Right atrium auricular region (tissue), 2 donors: ENCODE measurements at places on chromosomes 1 and 21. TPM values are rescaled to one million over a fixed set of nuclear protein-coding genes. Genes with fewer than 3 reads are reported as not detected.

GRCh38 chr1:78279051-78279450 lies 211.7 kb upstream of the PTGFR start:
- no peak overlapping the region for H3K4me3 ChIP-seq
- no peaks in the 10 kb centered on the region for H3K36me3 ChIP-seq
- no peaks in the 10 kb centered on the region for H3K27me3 ChIP-seq
- no peak for DNase-seq
- H3K27ac ChIP-seq: no peak overlapping the region

- no peak overlapping the region for H3K27ac ChIP-seq
- H3K4me1 ChIP-seq: no peaks in the 10 kb centered on the region
- H3K27me3 ChIP-seq: no peaks in the 10 kb centered on the region
- DNase-seq: no peak
- H3K36me3 ChIP-seq: peaks cover 33% of the 10 kb centered on the region
These were observed 5.7 kb downstream of the TPM3 start for GRCh38 chr1:154186177-154186576.

Gene CD5L
- total RNA-seq: not detected

DNA sequence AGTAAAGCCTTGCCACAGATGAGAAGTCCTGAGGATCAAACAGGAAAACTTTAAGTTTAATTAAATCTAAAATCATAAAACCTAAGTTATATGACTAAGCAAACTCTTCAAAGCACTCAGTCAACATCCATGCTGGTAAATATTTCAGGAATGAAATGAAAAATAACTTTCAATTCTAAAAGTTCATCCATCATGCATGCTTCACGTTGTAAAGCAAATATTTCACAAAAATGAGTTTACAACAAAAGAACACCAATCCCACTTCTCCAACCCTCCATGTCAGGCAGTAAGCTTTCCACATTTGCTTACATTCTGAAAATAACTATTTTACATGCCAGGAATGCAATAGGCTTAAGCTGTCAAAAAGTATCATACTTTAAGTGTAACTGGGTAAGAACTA lies 16.8 kb downstream of the APP start:
- H3K27me3 ChIP-seq: no peaks in the 10 kb centered on the region
- no peaks in the 10 kb centered on the region for H3K4me1 ChIP-seq
- no peak for DNase-seq
- no peak overlapping the region for H3K4me3 ChIP-seq

DNA sequence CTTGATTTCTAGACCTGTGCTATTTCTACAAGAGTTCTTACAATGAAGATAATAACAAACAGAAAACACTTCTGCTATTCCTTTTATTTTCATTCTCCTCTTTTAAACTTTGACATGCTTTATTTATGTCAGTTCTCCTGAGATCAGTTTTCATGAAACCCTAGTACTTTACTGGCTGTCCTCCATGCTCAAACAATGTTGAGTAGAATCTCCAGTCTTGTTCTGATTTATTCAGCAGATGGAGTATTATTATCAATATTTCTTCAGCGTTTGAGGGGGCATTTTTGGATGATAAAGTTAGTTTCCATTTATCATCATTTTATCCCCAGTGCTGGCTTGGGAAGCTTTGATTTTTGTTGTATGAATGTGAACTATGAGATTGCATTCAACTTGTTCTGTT lies 85.9 kb upstream of the WARS2 start:
- no peaks in the 10 kb centered on the region for H3K27me3 ChIP-seq
- no peak overlapping the region for H3K4me3 ChIP-seq
- no peaks in the 10 kb centered on the region for H3K4me1 ChIP-seq
- DNase-seq: no peak
- no peaks in the 10 kb centered on the region for H3K36me3 ChIP-seq
- no peak overlapping the region for H3K27ac ChIP-seq

DNA sequence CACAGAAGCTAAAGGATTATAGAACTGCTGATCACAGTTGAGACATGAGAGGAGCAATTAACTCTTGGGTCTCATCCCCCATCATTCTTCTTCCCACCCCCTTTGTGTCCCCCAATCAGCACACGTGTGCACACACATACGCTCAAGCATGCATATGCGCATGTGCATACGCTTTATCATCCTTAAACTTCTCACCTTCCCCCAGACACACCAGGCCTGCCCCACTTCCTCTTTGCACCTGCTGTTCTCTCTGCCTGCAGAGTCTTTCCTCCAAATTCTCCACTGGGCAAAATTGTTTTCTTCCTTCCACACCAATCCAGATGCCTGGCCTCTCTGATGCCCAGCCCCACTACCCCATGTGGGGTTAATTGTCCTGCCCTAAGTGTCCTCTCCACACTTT lies 13.0 kb upstream of the KCND3 start:
- no peaks in the 10 kb centered on the region for H3K4me1 ChIP-seq
- no peak for DNase-seq
- no peak overlapping the region for H3K4me3 ChIP-seq
- H3K27me3 ChIP-seq: no peaks in the 10 kb centered on the region

- DNase-seq: no peak
- H3K4me3 ChIP-seq: no peak overlapping the region
- no peaks in the 10 kb centered on the region for H3K27me3 ChIP-seq
- H3K36me3 ChIP-seq: no peaks in the 10 kb centered on the region
- H3K4me1 ChIP-seq: no peaks in the 10 kb centered on the region
These were observed 15.3 kb upstream of the ZSWIM5 start for GRCh38 chr1:45221716-45222115.

Gene COL11A1
- not detected for total RNA-seq

DNA sequence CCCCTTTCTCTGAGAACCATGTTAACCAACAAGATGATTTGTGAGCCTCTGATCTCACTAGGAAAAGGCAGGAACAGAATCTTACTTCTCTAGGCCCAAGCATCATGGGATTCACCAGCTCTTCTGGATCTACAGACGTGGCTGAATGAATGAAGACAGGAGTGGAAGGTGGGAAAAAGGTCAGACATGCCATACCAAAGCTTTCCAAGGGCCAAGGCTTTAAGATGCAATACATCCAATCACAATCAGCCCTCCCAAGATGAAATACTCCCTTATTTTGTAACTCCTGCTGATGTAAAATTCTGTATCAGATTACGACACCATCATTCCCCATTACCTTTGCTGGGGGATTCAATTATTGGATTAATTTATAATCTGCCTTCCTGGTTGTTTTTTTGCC lies 80.9 kb downstream of the SSBP3 start:
- H3K27me3 ChIP-seq: no peaks in the 10 kb centered on the region
- H3K27ac ChIP-seq: peak overlapping the region; percentile 50
- H3K4me1 ChIP-seq: peaks cover 71% of the 10 kb centered on the region
- no peak overlapping the region for H3K4me3 ChIP-seq
- no peak for DNase-seq

DNA sequence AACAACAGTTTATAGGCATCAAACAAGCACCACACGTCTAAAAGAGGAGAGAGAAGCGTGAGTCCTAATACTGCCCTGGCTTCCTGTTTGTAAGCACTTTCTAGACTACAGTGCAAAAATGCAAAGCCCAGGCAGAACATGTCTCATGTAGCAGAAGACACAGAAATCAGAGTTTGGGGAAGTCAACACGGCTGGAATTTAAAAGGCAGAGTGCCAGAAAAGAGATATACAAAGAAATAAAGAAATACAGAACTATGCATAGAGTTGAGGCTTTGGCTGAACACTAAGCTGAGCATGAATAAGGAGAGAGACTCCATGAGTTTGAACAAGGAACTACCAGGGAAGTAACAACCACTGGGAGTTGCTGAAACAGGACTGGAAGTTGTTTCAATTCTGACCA lies 566.6 kb upstream of the NR5A2 start:
- no peaks in the 10 kb centered on the region for H3K36me3 ChIP-seq
- no peaks in the 10 kb centered on the region for H3K27me3 ChIP-seq
- H3K4me3 ChIP-seq: no peak overlapping the region
- H3K4me1 ChIP-seq: no peaks in the 10 kb centered on the region
- no peak overlapping the region for H3K27ac ChIP-seq

GRCh38 chr1:47677241-47677940 lies 239.5 kb downstream of the FOXD2 start:
- H3K36me3 ChIP-seq: no peaks in the 10 kb centered on the region
- no peak overlapping the region for H3K4me3 ChIP-seq
- H3K27ac ChIP-seq: no peak overlapping the region

GRCh38 chr1:96944432-96945092 lies 223.0 kb downstream of the PTBP2 start:
- H3K4me1 ChIP-seq: no peaks in the 10 kb centered on the region
- no peak overlapping the region for H3K4me3 ChIP-seq
- H3K27me3 ChIP-seq: no peaks in the 10 kb centered on the region
- H3K27ac ChIP-seq: no peak overlapping the region

Gene LRRC7
- 0.75 TPM for total RNA-seq

Gene COL24A1
- 1.0 TPM for total RNA-seq

- H3K27ac ChIP-seq: no peak overlapping the region
- peaks cover 24% of the 10 kb centered on the region for H3K36me3 ChIP-seq
- no peak overlapping the region for H3K4me3 ChIP-seq
- H3K4me1 ChIP-seq: no peaks in the 10 kb centered on the region
These were observed 15.8 kb downstream of the BEND5 start for GRCh38 chr1:48760857-48761256.

DNA sequence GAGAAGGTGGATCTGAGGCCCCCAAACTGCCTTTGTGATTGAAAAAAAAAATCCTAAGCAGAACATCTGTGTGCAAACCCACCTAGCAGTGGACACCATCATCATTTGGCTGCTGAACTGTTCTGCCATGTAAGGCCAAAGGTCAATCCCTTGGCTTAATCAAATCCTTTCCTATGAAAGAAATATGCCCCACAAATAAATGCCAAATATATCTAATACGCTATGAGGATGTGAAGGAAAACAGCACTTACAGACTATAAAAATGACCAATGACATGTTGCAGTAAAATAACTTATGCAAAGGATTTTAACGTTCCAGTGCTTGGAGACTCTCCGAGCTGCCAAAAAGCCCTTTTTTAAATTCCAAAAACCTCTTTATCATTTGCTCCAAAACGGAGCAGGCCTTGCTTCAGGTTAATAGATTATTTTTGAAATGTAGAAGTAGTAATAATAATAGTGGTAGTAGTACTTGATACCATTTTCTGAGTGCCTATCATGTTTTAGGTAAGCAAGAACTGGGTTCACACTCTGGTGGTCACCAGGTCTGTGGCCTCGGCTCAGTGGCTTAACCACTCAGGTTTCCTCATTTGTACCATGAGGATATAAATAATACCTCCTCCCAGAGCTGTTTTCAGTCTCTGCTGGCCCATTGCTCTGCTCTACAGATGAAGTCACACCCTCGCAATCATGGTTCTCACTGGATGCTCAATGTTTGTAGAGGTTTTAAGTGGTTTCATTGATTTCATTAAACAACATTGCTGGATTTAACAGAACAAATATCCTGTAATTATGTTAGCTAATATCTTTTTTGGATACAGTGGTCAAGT lies 47.9 kb upstream of the EDEM3 start:
- H3K4me1 ChIP-seq: no peaks in the 10 kb centered on the region
- H3K36me3 ChIP-seq: peaks cover 68% of the 10 kb centered on the region
- no peak overlapping the region for H3K4me3 ChIP-seq
- H3K27me3 ChIP-seq: no peaks in the 10 kb centered on the region

Gene MYCBP
- 5.6 TPM for total RNA-seq

DNA sequence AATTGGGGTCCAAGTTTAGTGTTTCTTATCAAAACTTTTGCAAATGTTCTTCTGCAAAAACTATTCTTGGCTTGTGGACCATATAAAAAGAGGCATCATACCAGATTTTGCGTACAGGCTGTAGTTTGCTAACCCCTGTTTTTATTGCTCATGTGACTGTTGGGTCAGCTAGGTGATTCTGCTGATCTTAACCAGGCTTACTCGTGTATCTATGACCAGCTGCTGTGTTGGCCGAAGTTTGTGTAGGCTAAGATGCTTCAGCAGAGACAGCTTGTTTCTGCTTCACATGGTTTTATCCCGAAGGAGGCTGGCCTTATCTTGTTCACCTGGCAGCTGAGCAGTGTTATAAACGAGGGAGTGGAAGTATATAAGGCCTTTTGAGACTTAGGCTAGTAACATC lies 38.2 kb downstream of the POU2F1 start:
- H3K4me3 ChIP-seq: no peak overlapping the region
- H3K27ac ChIP-seq: no peak overlapping the region

Gene SIPA1L2
- 57.1 TPM for total RNA-seq

Gene S100A6
- total RNA-seq: 324 TPM

GRCh38 chr1:117985973-117986372 lies 56.4 kb downstream of the WDR3 start:
- H3K4me1 ChIP-seq: no peaks in the 10 kb centered on the region
- no peak for DNase-seq
- no peak overlapping the region for H3K4me3 ChIP-seq
- H3K27ac ChIP-seq: no peak overlapping the region
- no peaks in the 10 kb centered on the region for H3K36me3 ChIP-seq

DNA sequence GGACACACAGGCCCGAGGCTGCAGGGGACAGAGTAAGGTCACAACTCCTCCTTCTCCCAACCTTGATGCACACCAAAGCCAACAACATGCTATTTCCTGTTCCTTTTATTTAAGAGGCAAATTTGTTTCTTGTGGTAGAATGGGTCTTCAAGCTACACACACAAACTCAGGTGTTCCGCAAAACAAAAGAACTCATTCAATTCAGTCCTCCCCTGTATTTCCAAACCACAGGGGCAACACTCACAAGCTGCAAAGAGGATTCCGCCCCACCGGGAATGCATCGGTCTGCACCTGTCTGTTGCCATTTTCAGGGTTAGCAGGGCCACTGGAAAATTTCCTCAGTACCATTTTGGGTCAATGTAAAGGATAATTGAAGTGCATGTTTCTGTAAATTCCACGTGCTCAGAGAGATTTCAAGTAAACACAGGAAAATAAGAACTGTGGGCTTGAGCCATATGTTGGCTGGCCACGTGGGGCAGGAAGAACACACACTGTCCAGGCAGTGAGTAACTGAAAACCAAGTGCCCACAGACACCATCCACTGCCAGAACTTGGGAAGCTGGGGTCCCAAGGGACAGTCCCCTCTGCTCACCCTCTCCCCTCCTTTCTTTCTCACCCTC lies 145.2 kb upstream of the ERG start:
- no peaks in the 10 kb centered on the region for H3K27me3 ChIP-seq
- no peak for DNase-seq
- H3K4me3 ChIP-seq: no peak overlapping the region
- no peaks in the 10 kb centered on the region for H3K36me3 ChIP-seq

Gene ADAM30
- not detected for total RNA-seq

DNA sequence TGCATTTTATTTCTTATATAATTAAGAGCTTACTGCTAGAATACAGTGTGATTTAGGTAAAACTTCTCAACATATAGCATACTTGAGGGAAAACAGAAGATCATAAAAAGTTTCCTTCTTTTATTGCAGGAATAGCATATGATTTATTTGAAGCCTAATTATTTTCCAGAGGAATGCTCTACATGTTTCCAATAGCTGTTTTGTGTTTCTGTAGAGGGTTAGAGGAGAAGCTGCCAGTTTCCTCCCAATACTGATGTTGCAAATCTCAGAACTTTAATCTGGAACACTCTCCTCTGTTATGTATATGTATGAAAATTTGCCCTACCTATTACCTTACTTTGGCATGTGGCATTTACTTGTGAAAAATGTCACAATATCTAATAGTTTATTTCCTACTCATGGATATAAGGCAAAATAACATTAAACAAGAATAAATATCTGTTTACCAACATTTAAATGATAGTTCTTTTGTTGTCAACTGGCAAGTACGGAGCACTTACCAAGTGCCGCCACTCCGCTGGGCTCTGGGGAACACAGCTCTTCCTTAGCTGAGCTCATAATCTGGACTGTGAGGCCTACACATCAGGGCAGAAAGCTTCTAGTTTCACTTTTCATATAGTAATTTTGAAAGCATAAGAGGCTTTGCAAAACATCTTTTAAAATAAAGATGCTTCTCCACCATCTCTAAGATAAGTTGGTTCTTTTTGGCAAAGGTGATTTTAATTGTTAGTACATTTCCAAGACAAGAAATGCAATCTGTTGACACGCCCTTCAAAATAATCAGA lies 239.8 kb upstream of the C1orf105 start:
- H3K4me1 ChIP-seq: no peaks in the 10 kb centered on the region
- no peaks in the 10 kb centered on the region for H3K27me3 ChIP-seq
- no peaks in the 10 kb centered on the region for H3K36me3 ChIP-seq
